Stimulated activated CD4-positive, alpha-beta T cell treated with anti-CD3 and anti-CD28 coated beads, Interleukin-4, amount 100 ng/mL, for 24 hours (primary cell): ENCODE measurements at places on chromosomes 13 and 19.

DNA sequence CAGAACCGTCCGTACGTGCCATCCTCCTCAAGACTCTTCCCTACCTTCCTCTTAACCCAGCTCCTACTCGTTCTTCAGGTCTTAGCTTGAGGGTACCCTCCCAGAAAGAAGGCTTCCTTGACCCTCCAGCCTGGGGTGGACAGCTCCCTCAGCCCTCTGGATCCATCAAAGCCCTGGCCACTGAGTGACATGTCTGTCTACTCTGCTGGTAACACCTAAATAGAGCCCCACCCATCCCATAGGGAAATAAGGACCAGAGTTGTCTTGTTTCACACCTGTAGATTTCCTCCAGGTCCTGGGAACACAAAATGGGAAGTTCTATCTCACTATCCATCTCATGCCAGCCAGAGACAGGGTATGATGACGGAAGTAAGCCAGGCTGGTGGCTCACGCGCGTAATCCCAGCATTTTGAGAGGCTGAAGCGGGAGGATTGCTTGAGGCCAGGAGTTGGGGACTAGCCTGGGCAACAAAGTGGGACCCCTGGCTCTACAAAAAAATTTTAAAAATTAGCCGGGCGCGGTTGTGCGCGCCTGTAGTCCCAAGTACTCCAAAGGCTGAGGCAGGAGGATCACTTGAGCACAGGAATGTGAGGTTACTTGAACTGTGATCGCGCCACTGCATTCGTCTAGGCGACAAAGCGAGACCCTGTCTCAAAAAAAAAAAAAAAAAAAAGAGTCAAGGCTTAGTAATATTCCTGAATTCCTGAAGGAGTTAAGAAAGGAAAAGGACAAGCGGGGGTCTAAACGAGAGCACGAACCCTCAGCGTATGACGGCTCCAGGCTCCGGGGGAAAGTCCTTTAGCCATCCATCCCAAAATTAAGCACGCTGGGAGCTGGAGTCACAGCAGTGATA is 566 bp upstream of the CCDC97 start:
- DNase-seq = no peak

DNA sequence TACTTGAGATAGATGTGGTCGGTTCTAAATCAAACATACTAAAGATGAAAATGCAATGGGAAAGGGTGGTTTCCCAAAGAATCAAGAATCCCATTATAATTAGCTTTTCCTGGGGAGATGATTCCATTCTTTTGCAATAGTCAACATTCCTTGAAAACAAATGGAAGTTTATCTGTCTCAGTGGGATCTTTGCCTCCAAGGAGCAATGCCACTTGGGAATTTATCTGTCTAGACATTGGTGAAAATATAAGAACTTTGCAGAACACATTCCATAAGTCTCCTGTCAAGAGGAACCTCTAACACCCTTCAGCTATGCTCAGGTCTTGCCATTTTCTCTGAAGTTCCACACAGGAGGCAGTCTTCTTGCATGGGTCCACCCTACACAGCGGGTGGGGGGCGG is 152.5 kb downstream of the KCTD12 start:
- DNase-seq = no peak

GRCh38 chr19:31340042-31341025 is 8.9 kb downstream of the TSHZ3 start:
- no peak for DNase-seq

GRCh38 chr13:23620211-23620610 is 50.0 kb downstream of the TNFRSF19 start:
- DNase-seq = no peak

DNA sequence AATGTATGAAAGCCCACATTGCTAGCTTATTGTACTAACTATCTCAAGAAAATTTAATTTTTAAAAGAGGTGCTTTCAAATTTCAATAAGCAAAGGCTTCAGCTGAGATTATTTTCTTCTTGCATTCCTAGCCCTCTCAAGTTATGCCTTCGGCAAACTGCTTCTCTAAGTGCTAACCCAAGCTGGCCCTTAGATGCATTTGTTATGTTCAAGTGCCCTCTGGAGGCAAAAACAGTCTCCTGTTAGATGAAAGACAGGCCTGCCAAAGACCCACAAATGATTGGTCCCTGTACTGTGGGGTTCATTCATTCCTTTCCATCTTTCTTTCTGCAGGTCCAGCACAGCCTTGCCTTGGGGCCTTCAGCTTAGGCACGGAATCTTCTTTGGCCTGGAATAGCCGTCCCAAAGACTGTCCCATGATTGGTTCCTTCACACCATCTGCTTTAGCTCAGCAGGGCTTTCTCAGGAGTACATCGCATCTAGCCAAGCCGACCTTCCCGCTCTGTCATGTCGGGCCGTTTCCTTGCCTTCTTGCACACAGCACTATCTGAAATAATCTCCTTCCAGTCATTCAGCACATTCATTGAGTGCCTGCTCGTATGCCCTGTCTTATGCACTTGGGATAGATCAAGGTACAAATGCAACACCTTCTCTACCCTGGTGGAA is 26.4 kb upstream of the TPTE2 start:
- peak; percentile 40 for DNase-seq

DNA sequence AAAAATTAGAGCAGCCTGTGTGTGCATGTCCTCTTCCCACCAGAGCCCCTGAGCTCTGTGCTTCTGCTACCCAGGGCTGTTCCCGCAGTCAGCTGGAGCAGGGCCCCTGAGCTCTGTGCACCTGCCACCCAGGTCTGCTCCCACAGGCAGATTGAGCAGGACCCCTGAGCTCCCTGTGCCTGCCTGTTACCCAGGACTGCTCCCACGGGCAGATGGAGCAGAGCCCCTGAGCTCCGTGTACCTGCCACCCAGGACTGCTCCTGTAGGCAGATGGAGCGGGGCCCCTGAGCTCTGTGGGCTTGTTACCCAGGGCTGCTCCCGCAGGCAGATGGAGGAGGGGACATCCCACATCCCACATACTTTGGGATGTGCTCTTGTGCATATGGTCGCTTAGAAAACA is 186.8 kb upstream of the SOX1 start:
- DNase-seq = no peak

- peak; percentile 42 for DNase-seq
Measured at GRCh38 chr19:55283548-55284377, at the start of gene BRSK1. BRSK1 (plus strand) TSS chr19:55283997; CDS start chr19:55284443, 446 bp downstream.

- DNase-seq = no peak
Measured at GRCh38 chr13:111318386-111318785, 2.1 kb upstream of the TEX29 start.
